Astrocyte of the hippocampus (primary cell): ENCODE measurements at places on chromosomes 7 and 10.

DNA sequence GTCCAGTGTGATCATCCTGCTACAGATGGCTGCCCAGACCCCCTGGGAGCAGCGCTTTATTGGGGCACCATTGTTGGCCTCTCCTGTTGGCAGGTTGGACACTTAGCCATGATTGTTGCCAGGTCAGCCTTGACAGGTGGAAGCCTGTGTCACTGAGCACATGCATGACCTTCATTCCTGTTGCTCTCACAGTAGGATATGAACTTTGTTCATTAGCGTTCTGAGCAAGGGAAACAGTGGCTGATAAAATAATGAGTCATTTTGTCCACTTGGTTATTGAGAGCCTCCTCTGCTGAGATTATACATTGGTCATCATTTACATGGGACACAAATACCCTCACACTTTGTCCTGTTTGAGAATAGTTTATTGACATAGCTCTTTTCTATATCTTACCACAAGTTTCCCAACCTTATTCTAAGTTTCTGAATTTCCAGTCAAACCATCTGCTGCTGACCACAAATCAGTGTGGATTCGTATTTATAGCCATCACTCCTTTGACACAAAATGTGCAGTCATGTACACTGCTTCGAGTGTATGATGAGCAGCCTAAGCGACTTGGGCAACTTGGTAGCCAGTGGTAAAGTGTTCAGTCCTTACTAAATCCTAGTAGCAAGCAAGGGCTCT is 102.6 kb downstream of the TPST1 start:
- DNase-seq: peak; percentile 23

DNA sequence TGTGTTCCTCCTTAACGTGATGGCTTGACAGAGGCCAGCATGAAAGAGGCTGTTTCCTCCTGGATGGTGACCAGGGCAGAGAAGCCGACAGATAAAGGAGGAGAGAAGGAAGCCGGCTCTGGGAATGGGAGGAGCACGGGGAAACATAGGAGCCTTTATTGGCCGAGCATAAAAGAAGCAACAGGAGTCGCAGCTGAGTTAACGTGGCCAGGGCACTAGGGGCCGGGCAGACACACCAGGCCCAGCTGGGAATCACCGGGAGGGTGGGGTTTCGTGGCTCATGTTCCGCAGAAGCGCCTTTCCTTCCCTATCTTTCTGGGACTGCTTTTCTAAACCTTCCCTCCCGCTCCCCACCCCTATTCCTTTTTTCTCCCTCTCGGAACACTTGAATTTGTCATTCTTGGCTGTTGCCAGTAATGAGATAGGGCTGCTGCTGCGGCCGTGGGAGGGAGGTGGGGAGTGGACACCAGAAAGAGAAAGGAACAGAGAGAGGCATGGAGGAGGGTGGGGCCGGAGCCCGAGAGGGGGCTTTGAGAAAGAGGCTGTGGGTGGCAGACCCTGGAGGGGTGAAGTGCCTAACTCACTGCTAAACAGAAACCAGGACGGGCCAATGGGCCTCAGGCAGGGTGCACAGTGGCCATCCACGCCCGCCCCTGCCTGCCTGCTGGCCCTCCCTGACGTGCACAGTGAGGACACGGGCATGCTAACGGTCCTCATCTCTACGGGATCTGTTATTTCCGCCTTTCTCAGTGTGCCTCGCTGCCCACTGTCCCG is 65.2 kb downstream of the COL13A1 start:
- DNase-seq: peak; percentile 83

DNA sequence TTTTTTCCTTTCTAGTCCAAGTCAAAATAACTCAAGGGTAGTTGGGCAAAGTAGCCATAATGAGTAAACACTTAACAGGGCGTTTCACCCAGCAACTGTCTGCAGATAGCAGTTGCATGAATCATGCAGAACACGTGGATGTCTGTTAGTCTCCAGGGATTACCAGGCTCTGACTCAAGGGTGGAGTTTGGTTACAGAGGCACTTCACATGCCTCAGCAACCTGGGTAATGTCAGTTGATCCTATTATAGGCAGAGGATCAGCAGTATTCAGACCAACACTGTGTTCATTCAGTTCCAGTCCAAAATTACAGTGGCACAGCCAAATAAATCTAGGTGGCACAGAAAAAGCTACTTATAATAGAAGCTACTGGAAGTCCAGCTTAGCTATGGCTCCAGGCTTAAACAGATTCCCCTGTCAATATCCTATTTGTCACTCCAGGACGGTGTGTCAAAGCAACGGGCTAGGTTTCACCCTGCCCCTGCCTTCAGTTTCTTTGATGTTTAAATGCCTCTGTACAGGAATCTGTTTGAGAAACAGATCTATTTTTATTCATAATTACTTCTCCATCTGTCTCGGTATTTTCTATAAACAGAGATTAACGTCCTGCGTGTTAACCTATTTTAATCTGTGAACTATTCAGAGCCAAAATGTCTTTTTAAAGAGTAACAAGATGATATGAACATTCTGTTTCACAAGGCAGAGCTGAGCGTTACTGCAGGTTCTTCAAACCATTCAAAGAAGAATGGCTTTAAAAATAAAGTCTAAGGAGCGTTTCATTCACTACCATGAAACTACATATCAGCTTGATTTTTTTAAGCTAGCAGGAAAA is 162.6 kb upstream of the AKR1E2 start:
- DNase-seq: peak; percentile 97

DNA sequence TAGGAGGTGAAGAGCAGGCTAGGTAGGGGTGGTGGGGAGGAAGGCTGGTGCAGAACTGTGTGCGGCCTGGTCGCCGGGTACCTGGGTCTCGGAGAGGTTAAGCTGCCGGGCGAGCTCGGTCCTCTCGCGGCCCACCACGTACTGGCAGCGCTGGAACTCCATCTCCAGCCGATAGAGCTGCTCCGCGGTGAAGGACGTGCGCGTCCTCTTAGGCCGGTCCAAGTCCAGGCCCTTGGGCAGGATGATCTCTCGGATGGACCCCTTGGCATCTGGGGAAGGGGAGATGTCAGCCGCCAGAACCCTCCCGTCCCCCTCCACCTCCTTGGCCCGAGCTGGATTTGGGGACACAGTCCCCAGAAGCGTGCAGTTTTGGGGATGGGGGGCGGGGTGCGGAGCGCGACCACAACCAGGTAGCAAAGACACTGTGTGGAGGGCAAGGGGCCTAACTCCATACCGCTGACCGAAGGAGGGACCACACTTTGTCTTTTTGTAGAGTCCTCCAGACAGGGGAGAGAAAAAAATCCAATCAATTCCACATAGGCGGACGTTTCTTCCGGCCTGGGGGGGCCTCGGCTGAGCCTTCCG is 1.6 kb downstream of the VAX1 start:
- peak; percentile 29 for DNase-seq

DNA sequence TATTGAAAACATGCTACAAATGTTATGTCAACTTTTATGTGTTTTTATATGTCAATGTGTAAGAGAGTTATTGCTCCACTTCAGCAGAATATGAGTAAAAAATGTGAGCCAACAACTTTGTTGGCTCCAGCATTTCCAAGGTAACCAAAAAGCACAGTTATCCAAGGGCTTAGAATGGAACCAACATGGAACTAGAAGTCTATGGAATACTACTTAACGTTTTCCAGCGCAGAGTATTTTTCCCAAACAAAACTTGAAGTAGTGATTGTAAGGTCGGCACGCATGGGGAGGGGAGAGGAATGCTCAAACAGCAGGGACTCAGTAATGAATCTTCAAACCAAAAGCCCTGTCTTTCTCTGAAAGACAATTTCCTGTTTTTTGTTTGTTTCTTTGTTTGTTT is 45.0 kb upstream of the TSPAN13 start:
- peak; percentile 31 for DNase-seq

DNA sequence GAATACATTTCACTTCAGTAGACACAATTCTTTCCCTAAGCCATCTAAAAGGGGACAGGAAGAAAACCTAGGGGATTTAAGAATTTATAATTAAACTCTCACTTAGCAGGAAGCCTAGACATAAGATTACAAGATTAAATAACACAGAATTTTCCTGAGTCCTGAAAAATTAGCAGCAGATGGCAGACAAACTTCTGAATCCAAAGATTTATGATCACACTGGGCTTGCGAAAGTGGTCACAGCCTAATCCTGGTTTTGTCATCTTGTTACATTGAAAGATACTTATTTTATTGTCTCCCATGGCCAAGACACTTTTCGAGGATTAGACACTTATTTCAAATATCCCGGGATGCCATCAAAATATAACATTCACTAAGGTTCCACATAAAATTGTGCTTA is 2.9 kb downstream of the ERLIN1 start:
- DNase-seq: no peak

- DNase-seq: peak; percentile 53
Measured at GRCh38 chr10:370449-370825, 235.2 kb downstream of the ZMYND11 start.

DNA sequence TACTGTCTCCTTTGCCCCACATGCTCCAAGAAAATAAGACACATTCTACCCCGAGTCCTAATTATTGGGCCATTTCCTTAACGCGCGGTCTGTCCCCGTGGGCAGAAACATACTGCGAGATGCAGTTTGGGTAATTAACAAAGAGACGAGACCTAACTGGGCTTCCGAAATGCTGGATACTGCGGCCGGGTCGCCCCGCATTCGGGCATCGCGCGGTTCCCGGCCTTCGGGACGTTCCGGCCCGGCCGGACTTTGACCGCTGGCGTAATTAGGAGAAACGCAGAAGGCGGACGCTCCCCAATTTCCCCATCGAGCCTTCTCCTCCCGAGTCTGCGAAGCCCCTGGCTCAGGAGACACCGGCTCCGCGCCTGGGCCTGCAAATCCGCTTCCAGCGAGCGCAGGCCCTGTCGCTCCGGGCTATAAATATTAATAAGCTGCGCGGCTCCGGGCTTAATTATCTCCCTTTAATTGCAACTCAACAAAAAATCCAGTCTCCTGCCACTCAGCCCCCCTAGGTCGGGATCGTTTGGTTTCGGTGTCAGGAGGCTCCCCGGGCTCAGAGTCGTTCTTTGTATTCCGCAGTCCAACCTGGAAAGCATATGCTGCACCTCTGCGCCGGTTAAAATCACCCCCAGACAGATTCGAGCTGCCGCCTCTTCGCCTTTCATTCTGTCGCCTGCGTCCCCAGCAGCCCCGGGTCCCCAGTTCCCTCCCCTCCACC is 131.5 kb downstream of the SPAG6 start:
- DNase-seq: peak; percentile 24

- DNase-seq: no peak
Measured at GRCh38 chr10:19209319-19209718, 160.7 kb downstream of the MALRD1 start.

DNA sequence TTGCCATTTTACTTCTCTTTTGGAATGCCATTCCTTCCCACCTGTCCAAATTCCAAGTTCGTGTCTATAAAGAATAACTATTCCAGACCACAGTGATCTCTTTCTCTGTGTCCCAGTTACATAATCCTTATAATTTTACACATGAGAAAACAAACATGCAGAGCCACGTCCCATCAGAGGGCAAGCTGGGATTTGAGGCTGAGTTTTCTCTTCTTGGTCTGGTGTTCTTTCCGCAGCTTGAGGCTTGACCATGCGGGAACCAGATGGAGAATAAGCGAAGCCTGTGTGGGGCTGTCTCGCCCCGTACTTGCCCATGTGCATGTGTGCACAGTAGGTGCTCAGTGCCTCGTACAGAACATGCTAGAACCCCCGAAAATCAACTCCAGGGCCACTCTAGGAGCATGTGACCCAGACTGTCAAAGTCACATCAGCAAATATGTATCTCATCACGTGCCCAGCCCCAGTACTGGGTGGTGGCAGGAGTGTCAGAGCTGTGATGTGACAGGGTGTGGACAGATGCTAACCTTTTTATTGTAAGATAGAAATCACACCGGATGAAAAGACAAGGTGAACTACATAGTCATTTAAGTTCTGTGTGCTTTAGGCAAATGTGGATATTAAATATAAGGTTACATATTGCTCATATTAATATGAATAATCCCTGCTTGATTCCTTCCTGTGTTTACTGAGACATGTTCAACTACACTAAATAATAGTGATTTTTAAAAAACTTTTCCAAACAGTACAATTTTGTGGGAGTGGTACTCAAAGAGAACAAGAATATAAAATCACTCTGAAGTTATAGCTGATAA is 3.2 kb downstream of the INSIG1 start:
- DNase-seq: peak; percentile 13

DNA sequence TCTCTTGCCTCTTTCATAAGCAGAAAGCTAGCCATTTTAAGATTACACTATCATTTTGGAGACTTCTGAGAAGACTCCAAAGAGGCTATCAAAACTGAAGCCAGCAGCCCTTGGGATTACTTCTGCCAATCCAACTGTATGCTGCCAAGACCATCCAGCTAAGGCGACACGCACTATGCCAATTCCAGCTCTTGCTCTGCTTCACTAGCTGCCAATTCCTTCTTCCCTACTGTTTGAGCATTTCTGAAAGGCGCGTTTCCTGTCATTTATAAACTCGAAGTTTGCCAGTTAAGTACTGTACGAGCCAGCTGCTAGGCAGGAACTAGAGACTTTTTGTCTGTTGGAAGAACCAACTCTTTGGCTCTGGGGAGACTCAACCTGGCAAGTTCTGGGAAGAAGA is 36.5 kb downstream of the MALSU1 start:
- peak; percentile 51 for DNase-seq

- no peak for DNase-seq
Measured at GRCh38 chr10:51266496-51266895, 192.2 kb downstream of the PRKG1 start.

DNA sequence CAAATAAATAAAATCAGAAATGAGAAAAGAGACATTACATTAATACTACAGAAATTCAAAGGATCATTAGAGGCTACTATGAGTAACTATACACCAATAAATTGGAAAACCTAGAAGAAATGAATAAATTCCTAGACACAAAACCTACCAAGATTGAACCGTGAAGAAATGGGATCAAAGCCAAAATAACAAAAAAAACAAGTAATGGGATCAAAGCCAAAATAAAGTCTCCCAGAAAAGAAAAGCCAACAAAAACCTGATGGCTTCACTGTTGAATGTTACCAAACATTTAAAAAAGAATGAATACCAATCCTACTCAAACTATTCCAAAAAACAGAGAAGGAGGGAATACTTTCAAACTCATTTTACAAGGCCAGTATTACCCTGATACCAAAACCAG is 20.0 kb downstream of the GSDME start:
- peak; percentile 44 for DNase-seq

GRCh38 chr10:121313119-121313875 is 284.9 kb downstream of the FGFR2 start:
- DNase-seq: peak; percentile 83

DNA sequence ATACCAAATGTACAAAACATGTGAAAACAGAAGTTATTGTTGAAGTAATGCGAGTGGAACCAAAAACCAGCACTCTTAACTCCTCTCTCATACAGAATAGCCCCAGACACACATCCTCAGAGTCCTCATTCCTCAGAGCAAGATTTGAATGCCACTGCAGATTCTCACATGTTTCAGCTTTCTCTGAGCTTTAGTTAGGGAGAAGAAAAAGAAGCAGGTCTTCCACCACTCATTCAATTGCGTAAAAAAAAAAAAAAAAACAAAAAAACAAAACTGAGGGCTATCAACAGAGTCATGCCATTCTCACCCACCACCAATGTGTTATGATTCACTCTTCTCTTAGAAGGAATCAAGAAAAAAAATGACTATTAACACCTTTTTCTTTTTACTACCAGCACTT is 287.7 kb downstream of the IPMK start:
- no peak for DNase-seq

DNA sequence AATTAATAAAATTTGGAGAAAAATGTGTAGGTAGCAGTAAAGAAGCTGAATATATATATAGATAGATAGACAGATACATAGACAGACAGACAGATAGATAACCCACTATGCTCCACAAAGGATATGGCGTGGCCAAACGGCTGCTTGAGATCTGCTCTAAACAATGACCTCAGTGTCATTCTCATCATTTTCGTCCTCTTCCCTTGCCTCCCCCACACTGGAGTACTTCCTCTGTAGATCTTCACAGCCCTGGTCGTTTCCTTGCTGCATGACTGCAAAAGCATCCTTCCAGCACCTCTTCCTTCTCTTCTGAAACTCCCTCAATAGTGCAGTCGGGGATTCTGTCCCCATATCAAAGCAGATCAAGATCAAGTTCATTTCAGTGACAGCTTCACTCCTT is 35.6 kb upstream of the ATP6V0A4 start:
- DNase-seq: no peak
